GM23338 (cell line): ENCODE measurements at places on chromosomes 7 and 10. TPM values are rescaled to one million over a fixed set of nuclear protein-coding genes. Genes with fewer than 3 reads are reported as not detected.

Gene TBX20
- 0.12 and 0.69 TPM in 2 replicates for total RNA-seq

Gene C10orf120
- total RNA-seq = not detected in 2 replicates

Gene GRID2IP
- 1.5 TPM in 2 replicates for total RNA-seq

Gene ABCB1
- total RNA-seq = 0.80 and 1.2 TPM in 2 replicates

Gene IGF2BP3
- total RNA-seq = 183 and 209 TPM in 2 replicates

Gene IGFBP3
- total RNA-seq = 8.2 and 11.2 TPM in 2 replicates

Gene PKD1L1
- 0.03 and 0.16 TPM in 2 replicates for total RNA-seq

Gene NUTM2E
- total RNA-seq = 0.12 TPM in 1 of 2 replicates, not detected in the other

Gene OR2A1
- total RNA-seq = 0.10 TPM in 1 of 2 replicates, not detected in the other

Gene SAP25
- 2.0 and 4.1 TPM in 2 replicates for total RNA-seq

Gene ANTXRL
- not detected in 2 replicates for total RNA-seq
